Cerebellar cortex (tissue), 1 donor: ENCODE measurements at places on chromosomes 13 and 19.
A peak's percentile ranks its signal among the peaks of the same experiment; 100 is the strongest.

GRCh38 chr13:107681600-107681999 is 533.7 kb downstream of the LIG4 start:
- DNase-seq: no peak

DNA sequence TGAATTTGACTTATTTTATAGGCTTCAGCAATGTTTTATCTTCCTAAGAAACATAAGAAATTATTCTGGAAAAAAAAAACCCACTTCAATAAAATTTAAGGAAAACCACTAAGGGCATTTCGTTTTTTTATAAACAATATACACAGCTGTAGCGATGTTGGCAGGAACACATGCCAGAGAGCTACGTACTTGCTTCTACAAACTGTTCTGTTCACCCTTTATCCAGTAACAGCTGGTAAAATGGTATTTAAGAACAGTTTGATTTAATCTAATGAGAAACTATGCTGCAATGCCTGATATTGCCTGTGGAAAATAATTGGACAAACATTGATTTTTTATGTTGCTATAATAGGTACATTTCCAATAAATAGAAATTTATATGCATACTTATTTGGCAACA is 137.2 kb upstream of the DACH1 start:
- DNase-seq: no peak

DNA sequence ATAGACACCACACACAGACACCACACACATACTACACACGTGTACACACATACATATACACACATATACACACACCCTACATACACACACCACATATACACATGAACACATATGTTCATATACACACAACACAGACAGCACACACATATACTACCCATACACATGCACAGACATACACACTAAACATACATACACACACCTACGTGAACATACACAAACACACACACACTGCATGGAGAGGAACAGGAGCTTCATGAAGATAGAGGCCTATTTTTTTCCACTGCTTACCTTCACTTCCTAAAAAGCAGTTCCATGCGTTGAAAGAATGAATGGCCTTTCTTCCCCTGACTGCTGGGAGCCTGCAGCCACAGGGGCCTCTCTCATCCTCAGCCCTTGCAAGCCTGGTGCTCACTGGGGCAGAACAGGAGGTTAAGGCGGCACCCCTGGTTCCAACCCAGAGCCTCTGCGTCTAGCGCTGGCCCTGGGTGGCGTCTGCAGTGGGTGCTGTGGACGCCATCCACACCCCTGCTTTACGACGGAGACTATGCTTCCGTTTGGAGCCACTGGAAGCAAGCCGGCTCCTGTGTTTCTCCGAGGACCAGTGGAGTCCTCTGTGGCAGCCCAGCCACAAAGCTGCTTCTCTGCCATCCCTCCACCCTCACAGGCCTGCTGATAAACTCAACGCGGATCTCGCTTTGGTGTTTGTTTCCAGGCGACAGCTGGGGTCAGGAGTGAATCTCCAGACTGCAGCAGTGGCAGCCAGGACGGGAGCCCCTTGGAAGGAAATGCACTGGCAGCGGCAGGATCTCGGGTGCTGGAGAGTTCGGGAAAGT is 1.9 kb upstream of the RASA3 start:
- peak; percentile 56 for DNase-seq

DNA sequence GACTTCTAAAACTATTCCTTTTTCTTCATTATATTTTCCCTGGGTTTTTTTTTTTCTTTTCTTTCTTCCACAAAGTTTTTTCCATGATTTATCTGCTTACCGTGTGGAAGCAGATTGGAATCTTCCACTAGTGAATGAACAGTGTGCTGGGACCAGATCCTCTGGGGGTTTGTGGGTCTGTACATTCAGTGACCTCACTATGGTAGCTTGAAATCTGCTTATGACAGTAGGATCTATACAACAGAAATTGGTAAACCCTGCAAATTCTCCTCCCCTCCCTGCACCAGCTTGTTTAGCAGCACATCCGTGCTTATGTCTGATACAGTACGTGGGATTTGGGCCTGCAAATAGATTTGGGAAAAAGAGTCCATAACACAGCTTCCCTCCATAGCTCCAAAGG is 26.0 kb upstream of the MAB21L1 start:
- DNase-seq: peak; percentile 58

- peak; percentile 82 for DNase-seq
Observed at GRCh38 chr13:99606324-99607066, 105.2 kb downstream of the TM9SF2 start.

DNA sequence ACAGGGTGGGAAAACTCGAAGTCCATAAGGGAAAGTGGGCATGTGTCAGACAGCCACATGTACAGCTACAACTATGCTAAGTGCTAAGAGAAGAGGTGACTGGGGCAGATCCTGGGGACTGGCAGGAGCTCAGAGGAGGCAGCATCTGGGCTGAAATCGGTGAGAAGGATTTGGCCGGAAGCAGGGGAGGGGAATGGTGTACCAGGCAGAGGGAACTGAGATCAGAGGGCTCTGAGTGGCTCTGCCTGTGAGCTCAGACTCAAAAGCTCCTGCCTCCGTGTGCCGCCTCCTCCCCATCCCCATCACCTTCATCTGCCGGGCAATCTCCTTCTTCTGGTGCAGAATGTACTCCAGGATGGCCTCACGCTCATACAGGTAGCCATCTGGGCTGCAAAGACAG is 21.8 kb downstream of the NOSIP start:
- DNase-seq: no peak

DNA sequence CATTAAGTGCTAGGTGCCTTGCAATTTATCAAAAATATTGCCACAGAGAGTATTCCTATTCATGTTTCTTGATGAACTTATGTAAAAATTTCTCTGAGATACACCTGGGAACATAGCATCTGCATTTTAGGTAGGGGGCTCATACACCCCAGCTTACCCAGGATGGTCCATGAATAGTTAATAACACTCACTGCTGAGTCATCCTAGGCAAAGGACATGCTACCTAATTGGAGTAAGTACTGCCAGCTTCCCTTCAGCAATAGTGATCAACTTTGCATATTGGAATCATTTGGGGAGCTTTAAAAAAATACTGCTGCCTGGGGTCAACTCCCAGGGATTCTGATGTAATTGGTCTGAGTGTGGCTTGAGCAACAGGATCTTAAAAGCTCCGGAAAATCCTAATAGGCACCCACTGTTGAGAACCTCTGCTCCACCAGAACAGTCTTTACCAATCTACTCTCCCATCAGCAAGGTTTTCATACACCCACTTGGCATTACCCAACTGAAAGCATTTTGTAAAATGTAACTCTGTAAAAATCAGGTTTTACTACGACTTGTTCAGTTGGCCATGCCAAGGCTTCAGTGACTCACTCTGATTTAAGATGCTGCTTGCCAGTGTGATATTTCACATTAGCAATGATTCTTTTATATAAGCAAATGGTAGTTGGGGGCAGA is 67.2 kb upstream of the FNDC3A start:
- no peak for DNase-seq

DNA sequence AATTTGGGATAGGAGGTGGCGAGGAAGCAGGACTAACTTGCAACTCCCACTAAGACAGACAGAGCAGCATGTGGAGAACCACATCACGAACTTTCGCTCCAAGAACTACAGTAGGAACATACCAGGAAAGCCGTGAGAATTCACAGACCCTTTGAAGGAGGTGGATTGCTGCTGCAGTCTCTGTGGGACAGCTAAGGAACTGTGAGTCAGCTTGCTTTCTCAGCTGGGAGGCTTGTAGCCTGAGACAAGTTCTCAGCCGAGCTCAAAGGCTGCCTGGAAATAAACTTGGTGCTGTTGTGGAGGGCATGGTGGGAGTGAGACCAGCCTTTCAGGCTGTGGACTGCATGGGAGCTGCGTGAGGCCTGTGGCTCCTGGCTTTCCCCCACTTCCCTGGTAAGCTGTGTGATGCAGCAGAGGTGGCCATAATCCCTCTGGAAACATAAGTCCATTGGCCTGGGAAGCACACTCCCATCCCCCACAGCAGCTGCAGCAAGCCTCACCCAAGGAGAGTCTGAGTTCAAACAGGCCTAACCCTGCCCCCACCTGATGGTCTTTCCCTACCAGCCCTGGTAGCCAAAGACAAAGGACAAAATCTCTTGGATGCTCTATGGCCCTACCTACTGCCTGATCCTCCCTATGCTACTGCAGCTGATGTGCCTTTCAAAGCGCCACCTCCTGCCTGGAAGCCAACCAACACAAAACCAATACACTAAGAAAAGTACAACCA is 441.1 kb upstream of the HTR2A start:
- no peak for DNase-seq

DNA sequence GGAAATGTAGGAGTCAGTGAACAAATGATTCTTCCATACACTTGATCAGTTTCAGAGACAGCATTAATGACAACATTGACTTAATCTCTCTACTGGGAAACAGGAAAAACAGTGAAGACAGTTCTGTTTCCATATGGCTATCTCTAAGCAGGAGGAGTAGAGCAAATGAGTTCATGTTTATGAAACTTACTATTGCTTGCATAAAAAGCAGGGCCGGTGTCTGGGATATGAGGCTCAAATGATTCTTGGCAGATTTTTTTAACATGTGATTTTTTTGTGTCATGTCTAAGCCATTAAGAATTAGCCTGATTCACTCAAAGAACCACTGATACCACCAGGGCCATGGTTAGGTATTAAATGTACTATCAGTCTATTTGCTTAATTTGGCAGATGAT is 141.9 kb downstream of the SLC7A1 start:
- no peak for DNase-seq

DNA sequence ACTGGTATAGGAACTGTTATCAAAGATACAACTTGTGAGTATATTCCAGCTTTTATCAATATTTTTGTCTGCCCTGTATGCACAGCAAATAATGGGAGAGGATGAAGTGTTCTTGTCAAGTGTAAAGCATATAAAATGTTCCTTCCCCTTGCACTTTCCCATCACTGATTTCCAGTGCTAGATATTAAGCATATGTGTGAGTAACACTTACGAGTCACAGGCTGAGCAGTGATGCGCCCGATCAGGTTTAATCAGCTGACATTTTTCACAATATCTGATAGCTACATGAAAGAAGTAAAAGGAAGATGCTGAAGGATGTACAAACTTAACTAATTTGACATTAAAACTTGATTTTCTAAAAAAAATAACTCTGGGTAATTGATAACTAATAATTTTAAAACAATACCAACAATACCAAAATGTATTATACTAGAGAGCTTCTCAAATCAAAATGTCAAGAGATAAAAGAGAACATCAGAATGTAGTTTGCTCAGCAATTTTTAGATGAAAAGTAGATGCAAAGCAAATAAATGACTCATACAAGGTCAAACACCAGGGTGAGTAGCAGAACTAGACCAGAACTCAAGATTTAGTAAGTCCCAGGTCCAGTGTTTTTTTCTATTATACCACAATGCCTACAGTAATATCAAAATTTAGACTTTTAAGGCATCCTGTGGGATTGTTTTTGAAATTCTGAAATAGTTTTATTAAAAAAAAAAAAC is 56.4 kb downstream of the ZDHHC20 start:
- DNase-seq: no peak

- DNase-seq: no peak
Observed at GRCh38 chr19:28396287-28396831, 816.6 kb downstream of the UQCRFS1 start.

- DNase-seq: peak; percentile 36
Observed at GRCh38 chr19:21202865-21203494, 61.1 kb downstream of the ZNF431 start.

GRCh38 chr13:64289702-64290101 is 2874.1 kb upstream of the PCDH20 start:
- no peak for DNase-seq
